Left renal cortex interstitium (tissue), 4 donors: ENCODE measurements at places on chromosomes 7 and 10.

- DNase-seq = no peak
Measured at GRCh38 chr10:89241486-89242344, 9.9 kb downstream of the LIPA start.

- DNase-seq = no peak
Measured at GRCh38 chr7:105916603-105917002, 40.2 kb upstream of the ATXN7L1 start.

DNA sequence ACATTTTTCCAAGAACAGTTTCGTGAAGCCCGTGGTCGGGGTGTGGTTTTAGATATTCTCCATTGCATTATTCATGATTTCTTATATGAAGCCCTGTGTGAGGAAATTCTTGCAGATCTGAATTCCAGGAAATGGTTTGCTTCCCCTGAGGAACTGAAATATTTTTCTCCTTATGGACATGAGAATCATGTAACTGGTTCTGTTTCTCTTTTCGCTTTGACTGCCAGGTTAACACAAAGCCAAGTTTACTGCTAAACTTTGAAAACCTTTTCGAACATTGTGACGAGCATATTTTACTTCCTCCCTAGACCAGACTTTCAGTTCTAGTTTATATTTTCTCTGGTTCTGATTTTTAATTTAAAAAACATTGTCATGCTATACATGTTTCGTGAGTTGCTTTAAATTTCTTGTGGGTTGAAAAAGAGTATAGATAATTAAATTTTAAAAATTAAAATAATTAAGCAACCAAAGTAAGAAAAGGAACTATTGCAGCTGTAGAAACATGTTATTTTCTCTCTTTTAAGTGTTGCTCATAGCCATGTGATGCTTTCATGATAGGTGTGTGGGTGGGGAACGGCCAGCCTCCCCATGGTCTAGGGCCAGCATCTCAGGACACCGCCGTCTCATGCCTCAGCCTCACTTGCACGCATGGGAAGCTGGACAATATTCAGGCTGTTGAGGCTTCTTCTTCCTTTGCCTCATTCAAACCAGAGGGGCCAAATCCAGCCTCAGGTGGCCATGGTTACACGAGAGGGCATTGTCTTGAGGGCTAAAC is 97.1 kb downstream of the CREB5 start:
- DNase-seq = no peak

GRCh38 chr10:120982507-120982906 is 131.3 kb downstream of the WDR11 start:
- no peak for DNase-seq

DNA sequence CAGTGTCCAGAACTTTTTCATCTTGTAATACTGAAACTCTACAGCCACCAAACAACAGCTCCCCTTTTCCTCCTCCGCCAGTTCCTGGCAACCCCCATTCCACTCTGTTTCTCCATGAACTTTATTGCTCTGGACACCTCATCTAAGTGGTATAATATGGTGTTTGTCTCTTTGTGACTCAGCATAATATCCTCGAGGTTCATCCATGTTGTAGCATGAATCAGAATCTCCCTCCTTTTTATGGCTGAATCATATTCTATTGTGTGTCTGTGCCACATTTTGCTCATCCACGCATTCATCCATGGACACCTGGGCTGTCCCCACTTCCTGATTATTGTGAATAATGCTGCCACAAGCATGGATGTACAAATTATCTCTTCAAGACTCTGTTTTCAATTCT is 124.4 kb upstream of the FGFR2 start:
- no peak for DNase-seq

- DNase-seq = no peak
Measured at GRCh38 chr10:132099389-132100090, 33.8 kb downstream of the JAKMIP3 start.

- DNase-seq = no peak
Measured at GRCh38 chr7:20858951-20859350, 72.3 kb upstream of the SP8 start.

GRCh38 chr7:31095286-31096197 is 43.4 kb downstream of the ADCYAP1R1 start:
- DNase-seq = no peak

GRCh38 chr10:111774486-111774885 is 409.1 kb downstream of the GPAM start:
- no peak for DNase-seq

DNA sequence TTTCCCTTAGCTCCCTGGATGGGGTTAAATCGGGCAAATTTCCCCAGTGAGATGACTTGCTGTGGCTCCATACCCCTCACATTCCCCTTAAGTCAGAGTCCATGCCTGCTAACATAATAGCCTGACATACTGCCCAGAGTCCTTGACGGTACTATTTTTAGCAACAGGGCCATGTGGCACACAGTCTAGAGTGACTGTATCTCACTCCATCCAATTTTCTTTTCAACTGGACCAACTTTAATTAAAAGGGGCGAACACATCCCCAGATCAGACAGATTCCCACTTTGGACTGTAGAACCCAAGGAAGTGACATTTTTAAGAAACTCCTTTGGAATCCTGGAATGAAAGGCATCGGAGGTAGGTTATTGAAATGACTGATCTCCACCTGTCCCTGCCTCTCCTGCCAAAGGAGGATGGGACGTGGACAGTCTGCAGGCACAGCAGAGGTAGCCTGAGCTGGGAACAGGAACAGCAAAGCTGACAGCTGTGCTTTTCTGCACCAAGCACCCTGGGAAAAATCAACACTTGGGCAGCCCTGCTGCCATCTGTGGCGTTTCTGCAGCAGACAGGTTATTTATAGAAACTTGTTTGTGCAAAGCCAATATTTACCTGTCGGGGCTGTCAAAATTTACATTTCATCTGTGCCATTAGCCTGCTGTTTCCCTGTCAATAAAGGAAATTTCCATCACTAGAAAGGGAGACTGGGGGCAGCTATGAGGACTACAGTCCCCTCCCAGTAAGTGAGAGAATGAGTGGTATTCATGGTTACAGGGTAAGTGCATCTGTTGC is 221.5 kb upstream of the AOAH start:
- DNase-seq = no peak

GRCh38 chr10:74306227-74306982 is 155.4 kb downstream of the ADK start:
- no peak for DNase-seq
